ENCODE measurements at places on chromosomes 7 and 10. TPM values are rescaled to one million over a fixed set of nuclear protein-coding genes. Genes with fewer than 3 reads are reported as not detected.

GRCh38 chr10:117360016-117360415, 15.2 kb downstream of the PDZD8 start:
- DNase-seq: no peak

- no peak for DNase-seq
Observed at GRCh38 chr7:33923440-33924229, 18.3 kb downstream of the BMPER start.

MALRD1 gene
- 0.11 TPM for total RNA-seq

NANOS1 gene
- total RNA-seq: 10.2 TPM

- DNase-seq: no peak
Observed at GRCh38 chr10:48390933-48391845, 84.7 kb downstream of the MAPK8 start.

- DNase-seq: no peak
Observed at GRCh38 chr7:150519310-150519709, 4.6 kb downstream of the GIMAP7 start.

Data from neural progenitor cell (in vitro differentiated cells).